ENCODE measurements at places on chromosomes 1 and 21.

DNA sequence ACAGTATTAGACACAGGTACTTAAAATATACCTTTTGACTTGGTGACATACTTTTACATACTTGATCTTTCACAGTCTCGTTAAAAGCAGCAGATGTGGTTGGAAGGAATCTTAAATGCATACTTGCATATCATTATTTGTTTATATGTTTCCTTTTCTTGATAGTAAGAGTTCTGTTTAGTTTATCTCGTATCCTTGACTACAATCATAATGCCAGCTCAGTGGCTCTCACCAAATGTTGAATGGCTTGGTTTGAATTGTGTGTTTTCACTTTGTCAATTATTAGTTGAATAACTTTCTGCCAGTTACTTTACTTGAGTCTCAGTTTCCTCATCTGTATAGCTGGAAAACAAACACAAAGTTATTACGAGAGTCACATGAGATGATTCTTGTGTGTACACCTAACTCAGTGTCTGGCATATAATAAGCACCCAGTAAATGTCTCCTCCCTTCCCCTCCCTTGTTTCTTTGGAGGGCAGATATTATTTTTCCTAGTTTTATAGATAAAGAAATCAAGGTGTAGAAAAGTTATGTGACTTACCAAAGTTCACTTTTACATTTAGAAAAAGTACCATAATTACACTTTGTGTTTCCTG lies 131.6 kb upstream of the IVNS1ABP start:
- DNase-seq = no peak

DNA sequence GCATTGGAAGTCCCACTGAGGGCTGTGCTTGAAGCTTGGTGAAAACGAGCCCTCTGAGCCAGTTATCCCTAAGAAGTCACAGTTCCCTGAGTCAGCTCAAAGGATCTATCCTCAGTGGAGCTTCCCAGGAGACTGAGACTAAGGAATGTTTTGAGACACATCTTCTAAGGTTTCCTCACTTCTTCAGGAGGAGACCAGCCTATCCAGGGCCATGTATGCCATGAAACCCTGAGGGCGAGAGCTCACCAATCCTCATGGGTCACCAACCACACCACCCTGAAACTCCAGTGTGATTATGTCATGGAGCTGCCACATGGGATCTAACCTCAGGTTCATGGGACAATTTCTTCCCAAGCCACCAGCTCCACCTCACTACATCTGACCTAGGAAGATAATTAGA lies 7.6 kb upstream of the TIE1 start:
- no peak for DNase-seq

GRCh38 chr1:70358921-70359564 lies 4.5 kb upstream of the ANKRD13C start:
- DNase-seq = no peak

DNA sequence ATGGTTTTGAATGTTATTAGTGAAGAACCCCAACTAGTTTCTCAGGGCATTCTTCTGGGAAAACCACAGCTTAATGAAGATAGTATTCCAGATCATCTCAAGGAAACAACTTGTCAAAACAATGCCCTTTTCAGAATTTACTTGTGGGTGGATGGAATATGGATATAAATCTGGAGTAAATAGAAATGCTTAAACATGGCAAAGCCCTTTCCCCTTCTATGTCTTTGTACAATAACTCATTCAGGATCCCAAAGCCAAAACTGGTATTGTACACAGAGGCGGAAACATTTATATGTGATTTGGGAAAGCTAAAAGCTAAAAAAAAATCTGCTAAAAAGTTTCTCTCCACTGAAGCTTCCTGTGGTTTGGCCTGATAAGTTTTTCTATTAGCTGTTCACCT lies 55.5 kb upstream of the RGS5 start:
- DNase-seq = no peak

GRCh38 chr1:111656086-111657017 lies 36.8 kb downstream of the RAP1A start:
- peak; percentile 35 for DNase-seq

GRCh38 chr1:74517599-74518051 lies 5.2 kb upstream of the LRRC53 start:
- DNase-seq = no peak
